ENCODE measurements at places on chromosomes 16 and 17. TPM values are rescaled to one million over a fixed set of nuclear protein-coding genes. Genes with fewer than 3 reads are reported as not detected.

The ABCC6 gene
- 0.17 TPM for total RNA-seq

The SLC5A11 gene
- not detected for total RNA-seq

The PPP1R1B gene
- total RNA-seq, result 11.3 TPM

The SPEM1 gene
- total RNA-seq, result not detected

The MPP3 gene
- total RNA-seq, result 6.4 TPM

The TOX3 gene
- total RNA-seq, result not detected

DNA sequence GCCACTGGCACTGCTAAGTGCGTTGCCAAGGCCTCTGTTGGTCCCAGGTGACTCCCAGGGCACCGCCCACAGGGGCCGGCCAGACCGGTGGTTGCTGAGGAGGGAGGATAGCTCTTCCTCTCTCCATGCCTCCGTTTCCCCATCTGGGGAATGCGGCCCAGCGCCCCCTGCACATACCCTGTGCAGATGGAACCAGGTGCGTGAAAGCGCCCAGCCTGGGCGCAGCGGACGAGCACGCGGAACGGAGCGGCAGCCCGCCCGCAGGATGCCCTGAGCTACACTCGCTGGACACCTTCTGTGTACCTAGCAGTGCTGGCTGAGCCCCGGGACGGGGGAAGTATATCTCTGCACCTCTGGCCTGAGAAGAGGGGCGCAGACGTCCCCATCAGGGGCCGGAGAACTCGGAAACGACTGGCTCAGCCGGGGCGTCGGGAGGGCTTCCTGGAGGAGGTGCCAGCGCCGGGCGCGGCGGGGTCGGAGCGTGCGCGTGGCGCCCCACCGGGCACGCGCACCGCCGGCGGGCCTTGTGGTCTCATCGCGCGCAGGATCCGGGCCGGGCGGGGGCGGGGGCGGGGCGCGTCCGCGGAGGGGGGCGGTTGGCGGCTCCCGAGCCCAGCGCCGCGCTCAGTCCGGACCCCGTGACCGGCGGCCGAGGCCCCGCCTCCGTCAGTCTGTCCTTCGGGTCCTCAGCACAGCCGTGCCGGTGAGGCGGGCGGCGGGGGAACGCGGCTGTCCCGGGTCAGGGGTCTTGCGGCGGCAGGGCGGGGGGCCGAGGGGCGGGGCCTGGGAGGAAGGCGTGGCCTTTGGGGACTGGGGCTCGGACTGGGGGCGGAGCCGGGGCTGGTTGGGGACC lies at the start of the genes CCDC78 and HAGHL:
TSS of gene CCDC78 (minus strand) at position 6 of the 853 bp plus-strand sequence. CDS start 76 bp downstream, outside the sequence.
TSS of gene HAGHL (plus strand) at position 669 of the 853 bp plus-strand sequence. CDS start 404 bp downstream, outside the sequence.
- DNase-seq, result no peak

GRCh38 chr16:27966756-27967155 lies 96.8 kb downstream of the GSG1L start:
- DNase-seq, result no peak

GRCh38 chr17:78125976-78126894 lies 2.3 kb downstream of the TMC6 start:
- no peak for DNase-seq

DNA sequence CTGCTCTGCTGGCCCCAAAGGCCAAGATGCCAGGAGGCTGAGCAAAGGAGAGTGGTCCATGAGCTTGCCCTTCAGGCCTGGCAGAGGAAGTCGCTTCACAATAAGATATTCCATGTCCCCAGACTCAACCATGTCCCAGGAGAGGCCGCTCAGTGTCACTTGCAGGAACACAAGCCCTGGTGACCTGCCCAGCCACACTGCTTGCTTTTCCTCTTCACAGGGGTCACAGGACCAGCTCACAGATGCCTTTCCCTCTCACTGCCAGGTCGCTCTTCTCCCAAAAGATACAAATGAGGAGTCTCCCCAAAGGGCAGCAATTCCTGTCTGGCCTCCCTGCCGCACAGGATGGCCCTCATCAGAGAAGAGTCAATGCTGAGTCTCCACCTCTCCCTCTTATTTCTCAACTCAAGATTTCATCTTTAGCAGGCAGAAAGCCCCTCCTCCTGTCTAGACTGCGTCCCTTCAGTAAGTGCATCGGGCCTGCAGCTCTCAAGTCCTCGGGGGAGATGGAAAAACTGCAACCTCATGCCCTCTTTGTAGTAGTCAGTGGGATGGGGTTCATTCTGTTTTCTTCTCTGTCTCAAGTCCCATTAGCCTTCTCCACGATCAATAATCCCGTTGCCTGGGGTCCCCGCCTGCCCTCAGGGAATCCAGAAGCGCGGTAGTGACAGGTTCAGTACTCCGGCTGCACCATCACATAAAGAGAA lies 5.0 kb downstream of the JUP start:
- DNase-seq, result no peak

- DNase-seq, result no peak
Observed at GRCh38 chr16:59148769-59149155, 414.6 kb upstream of the GOT2 start.

- no peak for DNase-seq
Observed at GRCh38 chr16:20114356-20114755, 40.7 kb upstream of the GPR139 start.

DNA sequence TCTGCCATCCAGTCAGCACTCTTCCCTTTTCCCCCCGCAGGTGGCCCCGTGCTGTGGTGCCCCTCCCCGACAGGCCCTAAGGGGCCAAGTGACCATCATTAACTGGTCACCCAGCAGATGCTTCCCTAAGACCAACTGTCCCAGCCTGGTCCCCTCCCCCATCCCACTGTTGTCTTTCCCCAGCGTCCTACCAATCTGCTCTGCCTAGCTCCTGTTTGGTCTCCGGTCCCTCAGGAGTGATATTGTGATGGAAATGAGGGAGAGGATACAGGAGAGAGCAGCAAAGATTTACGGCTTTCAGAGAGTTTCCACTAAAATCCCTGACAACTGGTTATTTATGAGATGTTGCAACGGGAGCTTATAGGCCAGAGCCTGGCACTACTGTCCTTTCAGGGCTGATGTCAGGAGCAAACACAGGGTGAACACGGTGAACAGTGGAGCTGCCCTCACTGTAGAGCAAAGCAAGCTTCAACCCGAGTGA lies 1.4 kb upstream of the TTLL6 start:
- no peak for DNase-seq

Measured in esophagus muscularis mucosa (tissue), 4 donors.